ENCODE measurements at places on chromosomes 1 and 21. TPM values are rescaled to one million over a fixed set of nuclear protein-coding genes. Genes with fewer than 3 reads are reported as not detected.
A peak's percentile ranks its signal among the peaks of the same experiment; 100 is the strongest.

GRCh38 chr1:215599418-215600074 is 32.4 kb downstream of the KCTD3 start:
- no peak for DNase-seq

DNA sequence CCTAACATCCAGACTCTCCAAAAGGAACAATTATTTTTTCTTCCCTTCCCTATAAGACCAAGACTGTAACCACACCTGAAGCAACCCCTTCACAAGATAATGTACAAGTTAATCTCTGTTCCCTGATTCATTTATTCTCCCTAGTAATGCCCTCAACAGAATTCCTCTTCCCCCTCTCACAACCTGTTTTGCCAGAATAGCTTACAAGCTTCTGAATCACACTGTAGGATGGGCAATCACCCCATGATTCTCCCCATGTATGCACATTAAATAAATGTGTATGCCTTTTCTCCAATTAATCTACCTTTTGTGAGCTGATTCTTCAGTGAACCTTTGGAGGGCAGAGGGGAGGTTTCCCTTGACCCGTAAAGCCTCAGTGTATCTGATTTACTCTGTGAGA is 20.9 kb upstream of the RNF11 start:
- DNase-seq = no peak

SPRR5 gene
- not detected for total RNA-seq

GRCh38 chr1:166080277-166080966 is 86.4 kb downstream of the FAM78B start:
- no peak for DNase-seq

C21orf58 gene
- 6.8 TPM for total RNA-seq

LCE3E gene
- total RNA-seq = not detected

COL6A1 gene
- 0.46 TPM for total RNA-seq

UHMK1 gene
- 20.0 TPM for total RNA-seq

NFASC gene
- total RNA-seq = not detected

- DNase-seq = no peak
Measured at GRCh38 chr1:62544570-62544969, 52.8 kb upstream of the ANGPTL3 start.

DNA sequence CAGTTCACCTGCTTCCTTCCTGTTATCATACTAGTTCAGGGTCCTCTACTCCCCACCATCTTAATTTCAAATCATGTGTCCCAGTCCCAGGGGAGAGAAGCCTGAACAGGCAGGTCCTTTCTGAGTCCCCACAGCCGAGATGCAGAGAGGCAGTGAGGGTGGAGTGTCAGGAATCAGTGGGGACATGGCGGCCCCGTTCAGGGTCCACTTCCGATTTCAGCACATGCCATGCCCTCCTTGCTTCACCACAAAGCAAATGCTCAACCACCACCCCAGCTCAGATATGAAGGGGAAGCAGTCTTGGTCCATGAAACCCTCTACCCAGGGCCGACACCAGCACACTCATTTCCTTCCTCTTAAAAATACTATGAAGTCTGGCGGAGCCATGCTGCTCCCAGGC is 5.2 kb upstream of the SEMA4A start:
- no peak for DNase-seq

- DNase-seq = no peak
Measured at GRCh38 chr1:109649491-109649914, 6.4 kb upstream of the GSTM4 start.

ZNF593OS gene
- total RNA-seq = not detected

- no peak for DNase-seq
Measured at GRCh38 chr1:42927274-42927841, 31.3 kb downstream of the SLC2A1 start.

GRCh38 chr1:62612770-62613169 is 15.4 kb downstream of the ANGPTL3 start:
- no peak for DNase-seq

DNA sequence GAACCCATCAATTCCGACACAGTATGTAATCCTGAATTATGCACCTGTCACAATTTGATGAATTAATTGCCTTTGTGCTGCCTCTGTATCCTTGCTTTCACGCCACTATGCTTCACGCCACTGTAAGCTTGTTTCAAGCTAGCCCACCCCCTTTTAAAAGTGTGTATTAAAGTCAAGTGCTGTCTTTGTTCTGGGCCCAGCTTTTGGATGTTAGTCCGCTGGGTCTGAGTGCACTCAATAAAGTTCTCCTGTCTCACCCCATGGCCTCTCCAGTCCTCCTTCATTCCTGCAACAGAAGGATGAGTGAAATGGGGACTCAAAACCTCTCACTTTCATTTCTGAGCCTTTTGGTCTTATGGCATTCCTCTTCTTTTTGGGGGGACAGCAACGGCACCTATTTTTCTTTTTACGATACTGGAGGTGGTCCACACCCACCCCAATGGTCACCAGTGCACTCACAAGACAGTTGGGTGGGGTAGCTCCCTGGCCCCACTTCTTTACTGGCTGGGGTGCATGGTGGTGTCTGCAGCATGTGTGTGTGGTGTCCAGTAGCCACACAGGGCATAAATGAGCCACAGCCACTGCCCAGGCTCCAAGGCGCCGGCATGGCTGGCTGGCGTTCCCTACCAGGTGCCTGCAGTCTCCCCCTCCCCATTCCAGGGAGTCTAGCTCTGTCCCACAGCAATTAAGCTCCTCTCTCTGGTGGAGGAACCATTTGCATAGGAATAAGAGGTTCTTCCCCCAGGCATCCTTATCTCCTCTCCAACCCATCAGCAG is 1.8 kb downstream of the THEM4 start:
- DNase-seq = no peak

DNA sequence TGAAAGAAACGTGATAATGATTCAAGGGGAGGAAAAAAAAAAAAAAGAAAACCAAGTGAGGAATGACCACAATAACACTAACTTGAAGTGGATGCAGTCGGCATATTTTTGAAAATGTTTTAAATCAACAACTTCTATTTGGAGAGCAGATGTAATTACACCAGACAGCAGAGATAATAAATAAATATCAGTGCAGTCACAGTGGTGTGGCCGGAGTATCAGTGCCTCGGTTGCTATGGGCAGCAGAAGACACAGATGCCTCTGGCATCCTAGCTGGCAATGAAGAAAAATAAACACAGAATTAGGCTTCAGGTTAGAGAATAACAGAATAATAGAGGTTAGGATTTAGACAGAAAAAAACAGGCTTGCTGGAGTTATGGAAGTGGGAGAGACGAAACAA is 888.3 kb downstream of the LTN1 start:
- no peak for DNase-seq

DNA sequence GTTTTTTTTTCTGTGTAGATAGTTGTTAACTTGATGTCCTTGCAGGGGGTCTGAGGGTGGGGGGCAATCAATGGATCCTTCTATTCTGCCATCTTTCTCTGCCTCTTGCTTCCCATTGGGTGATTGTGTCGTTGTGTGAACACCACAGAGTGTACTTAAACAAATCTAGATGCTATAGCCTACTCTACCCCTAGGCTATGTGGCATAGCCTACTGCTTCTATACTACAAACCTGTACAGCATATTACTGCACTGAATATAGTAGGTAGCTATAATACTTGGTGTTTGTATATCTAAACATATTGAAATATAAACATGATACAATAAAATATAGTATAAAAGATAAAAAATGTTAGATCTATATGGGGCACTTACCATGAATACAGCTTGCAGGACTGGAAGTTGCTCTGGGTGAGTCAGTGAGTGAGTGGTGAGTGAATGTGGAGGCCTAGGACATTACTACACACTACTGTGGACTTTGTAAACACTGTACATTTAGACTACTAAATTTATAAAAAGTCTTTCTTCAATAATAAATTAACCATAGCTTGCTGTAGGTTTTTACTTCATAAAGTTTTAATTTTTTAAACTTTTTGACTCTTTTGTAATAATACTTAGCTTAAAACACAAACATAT is 105.4 kb downstream of the CENPF start:
- DNase-seq = no peak

- no peak for DNase-seq
Measured at GRCh38 chr1:165635823-165636222, 4.8 kb downstream of the MGST3 start.

DNA sequence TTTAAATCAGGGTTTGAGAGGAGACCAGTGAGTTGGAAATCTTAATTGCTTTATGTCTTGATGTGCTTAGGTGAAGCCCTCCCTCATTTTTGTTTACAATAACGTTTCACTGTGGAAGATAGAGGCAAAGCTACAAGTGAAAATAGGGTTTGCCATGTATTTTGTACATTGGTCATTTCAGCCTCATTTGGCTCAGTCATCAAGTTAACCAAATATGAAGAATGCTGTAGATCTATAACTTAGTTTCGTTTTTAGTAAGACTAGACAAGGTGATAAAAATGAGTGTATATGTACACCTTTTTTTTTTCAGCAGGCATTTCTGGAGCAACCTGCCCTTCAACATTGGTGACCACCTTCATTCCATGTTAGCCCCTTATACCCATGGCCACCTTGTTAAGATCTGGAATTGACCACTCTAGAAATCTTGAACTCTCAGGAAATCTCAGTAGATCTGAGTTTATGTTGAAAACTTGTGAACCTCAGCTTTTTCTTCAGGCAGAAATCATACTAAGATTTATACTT is 2.9 kb downstream of the NFYC start:
- no peak for DNase-seq

WNT4 gene
- not detected for total RNA-seq

GRCh38 chr1:41608211-41608610 is 123.7 kb upstream of the EDN2 start:
- DNase-seq = no peak

DNA sequence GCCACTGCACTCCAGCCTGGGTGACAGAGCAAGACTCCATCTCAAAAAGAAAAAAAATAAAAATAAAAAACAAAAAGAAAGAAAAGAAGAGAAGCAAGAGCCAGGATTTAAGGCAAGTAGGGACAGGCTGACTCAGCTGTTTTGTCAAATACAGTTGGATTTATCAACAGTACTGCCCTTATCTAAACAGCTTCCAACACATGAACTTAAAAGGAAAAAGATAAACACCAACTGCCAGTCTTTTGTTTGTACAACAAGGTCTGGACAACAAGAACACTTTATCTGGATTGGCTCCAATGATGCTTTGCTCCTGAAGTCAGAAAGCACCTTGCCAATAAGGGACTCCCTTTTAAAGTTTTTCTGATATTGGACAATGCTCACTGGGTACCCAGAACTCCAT is 886.0 kb downstream of the ADGRL2 start:
- DNase-seq = no peak

CAPN9 gene
- total RNA-seq = 0.31 TPM

OPRD1 gene
- total RNA-seq = not detected

- no peak for DNase-seq
Measured at GRCh38 chr1:18491168-18491567, 10.4 kb downstream of the KLHDC7A start.

GRCh38 chr1:190436615-190437014 is 41.0 kb downstream of the BRINP3 start:
- peak; percentile 15 for DNase-seq

TTC22 gene
- total RNA-seq = not detected

DNA sequence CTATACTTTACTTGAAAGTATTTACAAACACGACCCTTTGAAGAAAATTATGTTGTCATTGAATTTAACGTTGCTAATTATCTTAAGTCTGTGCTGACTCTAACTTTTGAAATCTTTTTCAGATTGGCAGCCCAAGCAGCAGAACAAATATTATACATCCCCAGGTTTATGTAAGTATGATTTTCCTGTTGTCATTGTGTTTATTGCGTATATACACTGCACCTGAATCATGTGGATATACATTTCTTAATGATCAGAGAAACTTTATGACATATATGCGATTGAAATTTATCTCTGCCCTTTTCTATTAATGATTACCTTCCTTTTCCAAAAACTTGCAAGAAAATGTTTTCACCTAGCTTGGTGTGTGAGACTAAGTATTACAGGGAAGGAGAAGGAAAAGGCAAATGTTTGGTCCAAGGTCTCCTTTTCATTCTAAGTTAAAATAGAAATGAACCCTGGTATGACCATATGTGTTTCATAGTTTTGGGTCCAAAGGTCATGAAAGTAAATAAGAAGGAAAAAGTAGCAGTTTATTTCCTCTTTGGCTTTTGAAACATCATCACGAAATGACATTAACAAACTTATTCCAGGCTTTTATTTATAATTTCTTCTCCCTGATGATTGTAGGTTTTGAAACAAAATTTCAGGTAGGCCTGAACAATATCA is 116.8 kb downstream of the VPS13D start:
- DNase-seq = peak; percentile 55

PPIE gene
- 15.3 TPM for total RNA-seq

OR14K1 gene
- not detected for total RNA-seq

- DNase-seq = no peak
Measured at GRCh38 chr1:46087891-46088290, 44.5 kb downstream of the PIK3R3 start.

DNA sequence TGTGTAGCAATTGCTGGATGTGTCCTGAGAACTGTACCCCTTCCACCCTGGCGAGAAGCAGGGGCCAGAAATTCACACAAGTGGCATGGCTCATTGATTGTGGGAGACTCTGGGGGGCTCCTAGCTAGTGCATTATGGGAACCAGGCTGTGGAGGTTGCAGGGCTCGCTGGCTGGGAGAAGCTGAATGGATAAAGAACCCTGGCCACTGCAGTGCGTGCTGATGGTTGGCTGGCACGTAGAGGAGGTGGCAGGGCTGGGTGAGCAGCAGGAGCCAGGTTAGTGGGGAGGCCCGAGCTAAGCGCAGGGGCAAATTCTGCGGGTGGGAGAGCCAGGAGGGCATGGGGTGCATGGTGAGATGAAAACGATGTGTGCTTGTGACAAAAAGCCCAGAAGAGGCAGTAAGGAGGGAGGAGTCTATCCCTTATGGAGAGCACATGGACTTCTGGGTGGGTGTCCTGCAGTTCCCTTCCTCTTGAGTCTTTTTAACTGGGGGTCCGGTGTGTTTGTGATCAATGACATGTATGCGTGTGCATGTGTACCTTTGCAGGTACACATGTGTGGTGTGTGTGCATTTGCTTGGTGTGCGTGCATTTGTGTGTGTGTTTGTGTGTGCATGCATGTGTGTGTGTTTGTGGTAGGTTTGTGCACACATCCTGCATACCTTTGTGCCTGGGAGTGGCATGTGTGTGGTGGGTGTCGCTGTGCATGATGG is 3.6 kb downstream of the GUK1 start:
- no peak for DNase-seq

ABCG1 gene
- not detected for total RNA-seq

DNA sequence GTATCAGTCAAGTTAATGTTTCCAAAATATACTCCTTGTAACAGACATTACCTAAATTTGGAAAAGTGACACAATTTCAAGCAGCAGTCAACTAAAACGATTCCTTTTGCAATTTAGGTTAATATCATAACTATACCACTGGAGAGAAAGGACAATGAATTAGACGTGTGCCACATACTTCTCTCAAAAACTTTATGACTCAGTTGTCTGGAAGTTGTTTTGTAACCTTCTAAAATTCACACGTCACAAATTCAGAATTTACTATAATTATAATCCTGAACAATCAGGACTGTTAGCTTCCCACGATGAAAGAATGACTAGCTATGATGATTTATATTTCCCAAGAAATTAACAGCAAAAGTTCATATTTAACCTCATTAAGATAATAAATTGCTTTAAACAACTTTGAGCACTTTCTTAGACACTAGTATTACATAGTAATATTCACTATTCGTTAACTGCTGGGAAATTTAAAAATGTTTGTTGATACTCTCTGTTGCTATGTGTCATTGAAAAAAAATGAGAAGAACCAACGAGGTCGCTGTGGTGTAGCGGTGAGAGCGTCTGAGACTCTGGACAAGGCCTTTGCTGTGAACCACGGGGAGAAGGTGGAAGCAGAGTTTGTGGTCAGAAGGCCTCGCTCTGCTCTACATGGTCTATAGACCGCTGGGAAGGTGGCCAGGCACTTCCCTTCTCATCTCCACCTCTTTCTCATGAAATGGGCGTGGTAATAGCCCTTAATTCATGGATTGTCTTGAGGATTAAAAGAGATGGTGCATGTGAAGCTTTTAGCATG is 27.9 kb upstream of the BATF3 start:
- DNase-seq = no peak

IFI44 gene
- not detected for total RNA-seq

All from HepG2 (cell line).